ENCODE measurements at places on chromosomes 16 and 17. TPM values are rescaled to one million over a fixed set of nuclear protein-coding genes. Genes with fewer than 3 reads are reported as not detected.

The KRTAP4-1 gene
- polyA plus RNA-seq, result not detected

The AOC3 gene
- 5.3 TPM for polyA plus RNA-seq

The ZSWIM7 gene
- polyA plus RNA-seq, result 49.5 TPM

The SEPTIN1 gene
- 3.1 TPM for polyA plus RNA-seq

The CDR2L gene
- 8.0 TPM for polyA plus RNA-seq

The RTN4RL1 gene
- polyA plus RNA-seq, result 1.7 TPM

The FNDC8 gene
- polyA plus RNA-seq, result not detected

The ZFP1 gene
- 25.4 TPM for polyA plus RNA-seq

The SGCA gene
- polyA plus RNA-seq, result 0.98 TPM

GRCh38 chr16:20826039-20826566 lies 19.8 kb downstream of the REXO5 start:
- DNase-seq, result no peak

- DNase-seq, result no peak
Observed at GRCh38 chr17:2794111-2794803, 2.0 kb upstream of the RAP1GAP2 start.

DNA sequence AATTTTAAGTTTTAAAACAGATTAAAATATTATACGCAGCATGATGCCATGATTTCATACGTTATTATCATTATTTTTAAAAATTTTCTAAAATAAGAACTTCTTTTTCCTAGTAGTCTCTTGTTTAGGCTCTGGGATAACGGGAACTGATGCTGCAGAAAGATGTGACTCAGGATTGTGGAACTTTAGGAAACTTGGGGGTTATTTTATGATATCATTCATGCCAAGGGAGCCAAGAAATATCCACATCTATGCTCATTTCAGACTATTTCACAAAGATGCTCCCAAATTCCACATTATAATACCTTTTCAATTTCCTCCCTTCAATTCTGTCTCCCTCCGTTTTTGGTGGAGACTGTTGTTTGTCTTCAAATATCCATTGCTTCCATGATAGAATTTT lies 236.4 kb downstream of the HS3ST3A1 start:
- no peak for DNase-seq

DNA sequence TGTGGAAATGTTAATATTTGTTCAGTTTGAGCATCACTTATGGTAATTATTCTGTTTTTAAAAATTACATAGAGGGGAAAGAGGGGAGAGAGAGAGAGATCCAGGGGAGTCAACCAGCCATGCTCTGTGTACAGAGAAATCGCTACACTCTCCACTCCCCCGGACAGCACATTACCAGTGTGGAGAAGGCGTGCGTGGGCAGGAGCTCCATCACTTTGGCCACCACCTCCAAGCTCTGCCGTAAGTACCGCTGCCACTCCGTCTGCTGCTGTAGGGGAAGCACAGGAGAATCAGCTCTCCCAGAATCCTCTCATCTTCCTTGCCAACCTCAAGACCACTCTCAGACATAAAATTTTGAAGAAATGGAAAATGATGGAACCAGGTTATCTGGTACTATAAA lies 70.2 kb upstream of the GSG1L start:
- DNase-seq, result no peak

- DNase-seq, result no peak
Observed at GRCh38 chr17:16661217-16661616, 7.6 kb upstream of the ZNF624 start.

- DNase-seq, result no peak
Observed at GRCh38 chr17:33202021-33202420, 91.1 kb downstream of the ASIC2 start.

DNA sequence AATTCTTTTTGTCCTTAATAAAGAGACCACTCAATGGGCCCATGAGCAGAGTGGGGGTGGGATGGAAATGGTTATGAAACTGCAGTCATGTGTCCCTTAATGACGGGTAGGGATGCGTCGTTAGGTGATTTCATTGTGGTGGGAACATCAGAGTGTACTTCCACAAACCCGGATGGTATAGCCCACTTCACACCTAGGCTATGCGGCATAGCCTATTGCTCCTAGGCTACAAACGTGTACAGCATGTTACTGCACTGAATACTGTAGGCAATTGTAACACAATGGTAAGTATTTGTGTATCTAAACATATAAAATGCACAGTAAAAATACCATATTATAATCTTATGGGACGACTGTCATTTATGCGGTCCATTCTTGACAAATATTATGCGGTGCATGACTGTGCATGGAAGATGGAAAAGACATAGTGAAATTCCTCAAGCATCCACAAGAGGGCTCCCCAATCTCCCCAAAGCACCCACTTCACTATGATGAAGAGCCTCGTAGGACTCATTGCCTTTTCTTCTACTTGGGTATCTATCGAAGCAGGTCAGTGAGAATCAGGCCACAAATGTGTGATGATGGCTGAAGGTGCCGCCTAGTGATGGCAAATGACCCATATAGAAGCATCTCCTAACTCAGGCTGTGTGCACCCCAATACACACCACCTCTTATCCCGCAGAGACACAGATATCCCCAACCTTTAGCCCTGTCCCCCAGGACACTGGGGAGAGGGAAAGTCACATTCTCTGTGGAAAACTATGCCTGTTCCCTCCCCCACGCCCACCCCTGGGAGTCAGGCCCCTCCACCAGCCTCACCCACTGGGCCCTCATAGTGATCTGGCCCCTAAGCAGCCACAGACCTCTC lies 43.5 kb downstream of the TBX21 start:
- DNase-seq, result no peak

DNA sequence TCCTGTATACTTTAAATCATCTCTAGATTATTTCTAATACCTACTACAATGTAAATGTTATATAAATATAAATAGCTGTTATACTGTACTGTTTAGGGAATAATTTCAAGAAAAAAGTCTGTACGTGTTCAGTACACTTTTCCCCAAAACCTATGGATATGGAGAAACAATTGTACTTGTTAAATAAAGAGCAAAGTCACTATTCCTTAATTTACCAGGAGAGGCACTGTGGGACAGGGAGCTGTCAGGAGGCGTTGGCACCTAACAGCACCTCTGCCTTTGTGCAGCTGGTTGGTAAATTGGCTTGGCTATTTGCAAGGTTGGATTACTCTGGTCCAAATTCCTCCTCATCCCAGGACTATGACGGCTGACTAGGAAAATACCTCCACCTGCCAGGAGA lies 28.0 kb downstream of the CRHR1 start:
- DNase-seq, result no peak

GRCh38 chr16:74320707-74321106 lies 24.1 kb downstream of the PSMD7 start:
- no peak for DNase-seq

DNA sequence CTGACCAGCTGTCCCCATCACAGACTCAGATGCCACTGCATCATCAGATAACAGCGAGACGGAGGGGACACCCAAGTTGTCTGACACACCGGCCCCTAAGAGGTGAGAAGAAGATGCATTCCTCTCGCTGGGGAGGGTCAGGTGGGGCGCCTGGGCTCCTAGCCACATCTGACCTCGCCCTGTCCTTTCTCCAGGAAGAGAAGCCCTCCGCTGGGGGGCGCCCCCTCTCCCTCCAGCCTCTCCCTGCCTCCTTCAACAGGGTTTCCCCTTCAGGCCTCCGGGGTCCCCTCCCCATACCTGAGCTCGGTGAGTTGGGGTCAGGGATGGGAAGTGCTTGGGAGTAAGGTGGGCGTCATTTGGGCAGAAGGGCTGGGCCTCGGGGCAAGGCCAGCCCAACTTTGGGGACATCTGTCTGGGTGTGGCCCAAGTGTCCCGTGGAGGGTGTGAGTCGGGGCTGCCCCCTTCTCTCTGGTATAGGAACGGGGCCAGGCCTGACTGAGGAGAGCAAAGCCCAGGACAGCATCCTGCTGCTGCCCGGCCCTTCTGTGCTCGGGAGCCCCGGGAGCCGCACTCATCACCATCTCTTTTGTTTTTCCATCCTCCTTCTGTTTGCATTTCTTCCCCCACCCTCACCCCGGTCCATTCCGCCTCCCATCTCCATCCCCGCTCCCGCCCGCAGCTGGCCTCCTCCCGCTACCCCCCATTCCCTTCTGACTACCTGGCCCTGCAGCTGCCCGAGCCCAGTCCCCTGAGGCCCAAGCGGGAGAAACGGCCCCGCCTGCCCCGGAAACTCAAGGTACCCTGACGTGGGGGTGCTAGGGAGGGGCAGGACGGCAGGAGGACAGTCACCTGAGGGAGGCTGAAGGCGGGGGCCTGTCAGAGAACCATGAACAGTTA lies 4.9 kb downstream of the INO80E start:
- no peak for DNase-seq

- no peak for DNase-seq
Observed at GRCh38 chr17:8520981-8521380, 85.3 kb downstream of the NDEL1 start.

- DNase-seq, result no peak
Observed at GRCh38 chr16:61721544-61721943, 314.7 kb downstream of the CDH8 start.

DNA sequence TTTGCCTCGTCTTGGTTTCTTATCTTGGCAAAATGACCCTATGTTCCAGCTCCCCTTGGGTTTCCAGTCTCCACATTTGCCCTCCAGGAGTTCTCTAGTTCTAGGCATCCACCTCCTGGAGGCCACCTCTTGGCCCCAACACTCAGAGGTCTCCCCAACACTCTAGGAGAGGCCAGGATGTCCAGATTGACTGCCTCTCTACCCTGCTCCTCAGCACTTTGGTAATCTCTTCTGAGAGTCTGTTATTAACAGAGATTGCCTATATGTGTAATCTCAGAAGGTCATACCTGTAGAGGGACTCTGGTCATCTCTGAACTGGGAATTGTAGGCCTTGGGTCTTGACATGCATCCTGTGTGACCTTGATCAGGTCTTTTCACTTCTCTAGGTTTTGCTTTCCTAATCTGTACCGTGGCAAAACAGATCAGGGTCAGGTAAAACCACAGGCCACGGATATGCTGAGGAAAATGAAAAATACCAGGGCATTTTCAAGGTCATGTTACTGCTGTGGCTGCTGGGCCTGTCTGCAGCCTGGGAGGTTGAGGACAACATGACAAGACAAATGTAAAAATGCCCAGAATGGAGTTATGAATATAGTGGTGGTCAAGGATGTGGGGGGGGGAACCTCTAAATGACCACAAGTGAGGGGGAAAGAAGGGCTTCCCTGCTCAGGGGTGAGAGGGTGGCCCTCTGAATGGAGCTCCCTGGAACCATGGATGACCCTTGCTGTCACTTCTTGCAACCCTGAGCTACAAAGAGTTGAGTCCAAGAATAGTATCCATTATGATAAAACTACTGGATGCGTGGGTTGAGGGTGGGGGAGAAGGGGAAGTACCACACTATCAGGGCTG lies 5.0 kb upstream of the CCL4L2 start:
- no peak for DNase-seq

DNA sequence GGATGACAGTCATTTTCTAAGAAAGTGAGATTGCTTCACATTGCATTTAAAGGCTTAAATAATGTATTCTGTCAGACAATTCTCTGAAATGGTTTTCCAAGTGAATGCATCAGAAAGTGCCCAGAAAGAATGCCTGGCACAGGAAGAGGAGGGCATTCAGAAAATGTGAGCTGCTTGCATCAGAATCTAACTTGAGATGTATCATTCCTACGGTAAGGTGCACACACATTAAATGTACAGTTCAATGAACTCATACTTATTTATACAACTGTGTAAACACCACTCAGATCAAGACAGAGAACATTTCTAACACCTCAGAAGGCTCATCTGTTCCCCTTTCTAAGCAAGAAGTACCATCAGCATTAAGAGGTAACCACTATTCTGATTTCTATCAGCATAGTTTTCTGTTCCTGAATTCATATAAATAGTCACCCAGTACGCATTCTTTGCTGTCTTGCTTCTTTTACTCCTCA lies 638.0 kb downstream of the MAF start:
- no peak for DNase-seq

- no peak for DNase-seq
Observed at GRCh38 chr17:28645576-28645939, 600 bp upstream of the BLTP2 start.

- DNase-seq, result no peak
Observed at GRCh38 chr17:62714016-62714777, 86.7 kb downstream of the MRC2 start.

DNA sequence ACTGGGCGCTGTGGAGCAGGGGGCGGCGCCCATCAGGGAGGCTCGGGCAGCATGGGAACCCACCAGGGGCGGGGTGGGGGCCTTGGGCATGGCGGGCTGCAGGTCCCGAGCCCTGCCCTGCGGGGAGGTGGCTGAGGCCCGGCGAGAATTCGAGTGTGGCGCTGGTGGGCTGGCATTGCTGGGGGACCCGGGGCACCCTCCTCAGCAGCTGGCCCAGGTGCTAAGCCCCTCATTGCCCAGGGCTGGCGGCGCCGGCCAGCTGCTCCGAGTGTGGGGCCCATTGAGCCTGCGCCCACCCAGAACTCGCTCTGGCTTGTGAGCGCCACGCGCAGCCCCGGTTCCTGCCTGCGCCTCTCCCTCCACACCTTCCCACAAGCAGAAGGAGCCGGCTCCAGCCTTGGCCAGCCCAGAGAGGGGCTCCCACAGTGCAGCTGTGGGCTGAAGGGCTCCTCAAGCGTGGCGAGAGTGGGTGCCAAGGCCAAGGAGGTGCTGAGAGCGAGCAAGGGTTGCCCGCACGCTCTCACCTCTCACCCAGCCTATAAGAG lies 5.9 kb downstream of the ALDH3A2 start:
- no peak for DNase-seq
